Effector CD8-positive, alpha-beta T cell (primary cell): ENCODE measurements at places on chromosomes 12 and 14.

DNA sequence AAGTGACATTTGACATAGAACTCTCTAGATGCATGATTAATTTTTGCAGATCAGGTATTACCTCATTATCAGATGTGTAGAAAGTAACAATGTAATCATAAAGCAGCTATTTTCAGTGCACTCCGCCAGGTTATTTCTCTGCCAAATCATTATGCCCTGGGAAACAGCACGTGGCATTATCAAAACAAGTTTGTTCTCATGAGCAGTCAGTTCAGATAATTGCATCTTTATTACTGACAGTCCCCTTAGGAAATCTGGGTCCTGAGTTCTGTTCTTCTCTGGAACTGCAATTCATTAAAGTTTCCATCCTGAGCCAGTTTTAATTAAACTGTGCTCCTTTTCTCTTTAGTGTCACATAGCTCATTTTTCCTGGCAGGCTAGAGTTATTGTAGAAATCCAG lies 94.7 kb upstream of the KRR1 start:
- DNase-seq = no peak

DNA sequence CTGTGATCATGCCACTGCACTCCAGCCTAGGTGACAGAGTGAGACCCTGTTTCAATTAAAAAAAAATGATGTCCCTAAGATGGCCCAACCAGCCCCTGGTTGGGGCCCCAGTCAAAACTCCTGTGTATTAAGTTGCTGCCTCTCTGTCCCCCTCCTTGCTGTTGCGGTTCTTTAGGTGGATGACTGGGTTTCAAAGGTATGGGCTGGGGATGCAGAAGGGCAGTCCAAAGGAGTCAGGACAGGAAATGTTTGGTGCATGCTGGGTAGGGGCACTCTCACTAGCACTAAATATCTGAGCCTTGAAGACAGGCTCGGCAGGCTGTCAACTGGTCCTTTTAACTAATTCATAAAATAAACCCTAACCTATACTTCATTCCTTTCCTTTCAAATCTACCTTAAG lies 12.0 kb upstream of the PIP4K2C start:
- DNase-seq = no peak

DNA sequence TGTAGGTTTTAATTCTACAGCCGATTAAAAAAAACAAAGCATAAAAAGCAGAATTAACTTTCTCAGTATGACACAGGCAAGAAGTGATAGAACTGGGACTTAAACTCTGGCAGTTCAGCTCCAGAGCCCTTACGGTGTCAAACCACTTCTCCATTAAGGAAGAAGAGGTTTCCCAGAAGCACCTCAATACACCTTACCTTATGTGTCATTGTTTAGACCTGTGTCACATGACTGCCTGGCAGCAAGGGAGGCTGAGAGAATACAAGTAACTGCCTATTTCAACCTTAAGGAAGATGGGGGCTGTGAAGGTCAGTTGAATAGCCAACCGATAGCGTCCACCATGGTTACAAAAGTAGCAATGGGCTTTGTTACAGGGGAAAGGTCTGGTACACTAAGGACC lies 54.6 kb upstream of the ARHGAP5 start:
- DNase-seq = no peak

DNA sequence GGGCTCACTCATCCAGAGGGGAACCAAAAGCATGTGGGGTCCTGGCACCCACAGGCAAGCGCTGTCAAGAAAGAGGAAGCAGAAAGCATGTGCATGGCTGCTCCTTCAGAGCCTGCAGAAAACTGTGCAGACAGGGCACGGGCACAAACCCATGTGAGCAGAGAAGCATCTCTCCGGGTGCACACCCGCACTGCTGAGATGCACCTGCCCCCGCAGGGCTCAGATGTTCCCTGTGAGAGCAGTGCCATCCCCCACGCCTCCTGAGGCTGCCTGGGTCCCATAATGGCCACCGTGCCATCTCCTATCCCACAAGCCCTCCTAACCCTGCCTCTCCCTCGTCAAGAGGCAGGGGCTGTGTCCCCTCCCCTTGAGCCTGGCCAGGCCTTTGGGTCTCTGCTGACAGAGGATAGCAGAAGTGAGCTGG lies 32.3 kb upstream of the INF2 start:
- DNase-seq = no peak

- no peak for DNase-seq
Measured at GRCh38 chr12:96570579-96570978, 81.2 kb downstream of the CFAP54 start.
